ENCODE measurements at places on chromosomes 4 and X.

- no peak for DNase-seq
Measured at GRCh38 chrX:30713061-30713525, 59.9 kb downstream of the GK start.

GRCh38 chrX:150051096-150051495 is 112.8 kb upstream of the EOLA2 start:
- DNase-seq, result no peak

DNA sequence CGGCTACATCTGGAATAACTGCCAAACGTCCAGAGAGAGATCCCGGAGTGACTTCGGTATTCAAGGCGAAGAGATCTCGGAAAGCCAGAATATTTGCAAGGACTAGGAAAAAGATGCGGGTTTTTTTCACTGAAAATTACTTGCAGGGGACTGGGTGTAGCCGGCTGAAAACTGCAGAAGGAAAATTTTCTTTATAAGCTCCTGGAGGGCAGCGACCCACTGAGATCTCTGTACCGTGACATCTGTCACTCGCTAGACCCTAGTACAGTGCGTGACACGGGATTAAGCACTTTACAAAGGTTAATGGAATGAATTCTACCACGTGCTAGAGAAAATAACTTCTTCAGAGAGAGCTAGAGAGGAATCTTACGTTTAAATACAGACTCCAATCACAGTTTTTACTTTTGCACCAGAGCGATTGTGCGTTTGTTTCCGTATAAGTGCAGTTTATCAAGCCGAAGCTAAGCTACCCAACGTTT is 1.1 kb upstream of the LCORL start:
- DNase-seq, result no peak

DNA sequence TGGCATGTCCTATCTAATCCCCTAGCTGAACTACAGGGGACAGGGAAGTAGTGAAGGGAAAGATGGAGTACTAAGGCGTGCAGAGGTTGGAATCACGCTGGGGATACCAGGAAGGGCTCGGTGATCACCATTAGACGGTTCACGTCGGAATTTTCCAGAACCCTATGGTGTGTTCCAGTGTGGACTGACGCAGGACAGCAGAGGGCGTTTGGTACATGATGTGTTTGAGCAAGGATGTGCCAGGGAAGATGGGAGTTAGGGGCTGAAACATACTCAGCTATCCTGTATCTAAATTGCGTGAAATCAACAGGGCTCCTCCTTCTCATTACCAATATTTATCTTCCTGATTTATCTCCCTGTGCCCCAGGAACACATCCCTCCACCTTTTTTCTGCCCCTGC is 33.7 kb downstream of the PRPS2 start:
- DNase-seq, result no peak

DNA sequence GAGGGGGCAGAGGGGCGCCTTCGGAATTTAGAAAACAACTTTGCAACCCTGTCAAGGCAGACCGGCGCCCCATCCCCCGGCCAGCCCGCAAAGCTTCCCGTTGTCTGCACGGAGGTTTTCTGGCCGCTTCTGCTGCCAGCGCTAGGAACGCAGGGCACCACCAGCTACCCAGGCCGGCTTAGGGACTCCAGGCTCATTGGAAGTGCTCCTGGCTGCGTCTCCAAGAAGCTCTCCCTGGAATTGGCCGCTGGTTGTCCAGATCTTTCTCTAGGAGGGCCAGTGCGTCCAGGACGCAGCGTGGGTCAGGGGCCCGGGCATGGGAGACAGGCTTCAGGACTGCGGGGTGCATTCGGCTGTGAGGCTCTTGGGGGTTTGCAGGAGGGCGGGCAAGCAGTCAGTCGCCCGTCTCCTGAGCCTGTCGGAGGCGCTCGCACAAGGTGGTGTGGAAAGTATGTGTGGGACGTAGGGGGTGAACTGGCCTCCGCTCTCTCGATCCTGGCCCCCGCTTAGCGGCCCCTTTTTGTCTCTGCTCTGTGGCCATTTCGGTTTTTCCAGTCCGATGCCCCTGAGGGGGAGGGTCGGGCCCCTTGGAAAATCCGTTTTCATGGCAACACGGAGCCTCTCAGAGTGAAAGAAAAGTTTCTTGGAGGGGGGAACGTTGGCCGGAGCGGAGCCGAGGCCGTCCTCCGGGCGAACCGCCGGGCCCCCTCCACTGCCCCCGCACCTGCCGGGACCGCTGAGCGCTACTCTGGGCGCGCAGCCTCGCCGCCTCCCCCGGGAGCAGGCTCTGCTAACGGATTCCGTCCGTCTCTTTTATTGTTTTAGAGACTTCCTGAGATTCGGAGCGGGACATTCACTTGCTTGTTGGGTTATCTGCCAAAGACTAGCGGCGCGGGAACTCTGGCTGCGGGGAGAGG is 810 bp upstream of the SOX3 start:
- DNase-seq, result peak; percentile 45

DNA sequence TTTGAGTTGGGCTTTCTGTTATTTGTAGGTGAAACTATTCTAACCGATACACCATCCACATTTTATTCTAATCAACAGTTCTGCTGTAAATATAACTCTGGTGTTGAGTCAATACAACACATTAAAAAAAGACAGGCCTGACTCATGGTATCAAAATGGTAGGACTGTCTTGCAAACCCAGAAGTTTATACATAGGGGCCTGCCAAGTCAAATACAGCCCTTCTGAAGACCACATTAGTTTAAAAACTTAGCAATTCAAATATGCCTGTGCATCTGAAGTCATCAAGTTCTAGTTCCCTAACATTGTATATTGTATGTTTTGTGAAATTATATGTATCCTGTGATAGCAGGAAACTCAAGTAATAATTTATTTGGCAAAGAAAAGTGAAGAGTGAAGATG is 24.4 kb upstream of the PDE5A start:
- no peak for DNase-seq

DNA sequence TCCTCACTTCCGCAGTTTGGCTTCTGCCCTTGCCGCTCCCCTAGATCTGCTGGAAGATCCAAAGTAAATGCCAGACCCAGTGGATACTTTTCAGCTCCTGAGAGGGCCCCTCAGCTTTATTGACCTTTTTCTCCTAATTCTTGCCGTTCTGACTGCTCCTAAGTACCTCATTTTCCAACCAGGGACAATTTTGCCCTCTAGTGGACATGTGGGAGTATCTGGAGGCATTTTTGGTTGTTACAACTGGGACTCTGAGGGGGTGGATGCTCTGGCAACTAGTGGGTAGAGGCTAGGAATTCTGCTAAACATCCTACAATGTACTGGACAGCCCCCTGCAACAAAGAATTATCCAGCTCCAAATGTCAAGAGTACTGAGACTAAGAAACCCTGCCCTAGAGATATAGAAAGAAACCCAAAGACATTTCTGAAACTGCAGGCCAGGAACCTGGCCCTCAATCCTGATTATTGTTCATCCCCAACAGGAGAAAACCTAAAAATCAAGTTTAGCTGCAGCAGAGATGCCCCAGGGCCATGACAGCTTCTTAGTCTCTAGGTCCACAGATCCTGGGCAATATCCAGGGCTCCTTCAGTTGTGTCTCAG is 3.4 kb downstream of the TEX13B start:
- no peak for DNase-seq

DNA sequence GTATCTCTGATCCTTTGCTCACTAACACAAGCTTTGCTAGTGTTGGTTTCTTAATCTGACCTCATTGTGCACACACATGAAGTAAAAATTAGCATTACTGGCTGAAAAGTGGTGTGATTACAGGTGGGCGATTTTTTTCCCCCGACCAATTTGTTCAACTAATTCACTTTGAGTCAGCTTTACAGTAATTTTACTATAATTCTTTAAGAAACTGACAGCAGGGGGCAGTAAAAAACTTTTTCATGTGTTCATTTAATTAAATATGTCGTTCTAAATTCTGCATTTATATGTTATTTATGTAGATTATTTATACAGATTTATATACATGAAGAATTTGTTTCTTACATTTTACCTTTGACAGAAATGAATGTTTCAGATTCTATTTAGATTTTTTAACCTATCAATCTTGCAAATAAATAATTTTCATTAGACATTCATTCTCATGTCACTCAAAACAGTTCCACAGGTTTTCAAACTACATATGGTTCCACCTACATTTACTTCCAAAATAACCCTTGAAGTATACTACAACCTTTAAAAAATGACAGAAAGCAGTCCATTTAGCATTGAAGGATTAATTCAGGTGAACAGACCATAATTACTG is 17.5 kb downstream of the PALLD start:
- DNase-seq, result peak; percentile 78

GRCh38 chr4:26484032-26484515 is 6.2 kb downstream of the CCKAR start:
- DNase-seq, result no peak

GRCh38 chrX:15242899-15243555 is 26.9 kb downstream of the ASB9 start:
- DNase-seq, result peak; percentile 85

- DNase-seq, result no peak
Measured at GRCh38 chrX:154791939-154792338, 13.3 kb downstream of the MPP1 start.

GRCh38 chrX:132412208-132412607 is 76.6 kb downstream of the MBNL3 start:
- no peak for DNase-seq

GRCh38 chr4:124070688-124071484 is 641.6 kb downstream of the ANKRD50 start:
- DNase-seq, result no peak

DNA sequence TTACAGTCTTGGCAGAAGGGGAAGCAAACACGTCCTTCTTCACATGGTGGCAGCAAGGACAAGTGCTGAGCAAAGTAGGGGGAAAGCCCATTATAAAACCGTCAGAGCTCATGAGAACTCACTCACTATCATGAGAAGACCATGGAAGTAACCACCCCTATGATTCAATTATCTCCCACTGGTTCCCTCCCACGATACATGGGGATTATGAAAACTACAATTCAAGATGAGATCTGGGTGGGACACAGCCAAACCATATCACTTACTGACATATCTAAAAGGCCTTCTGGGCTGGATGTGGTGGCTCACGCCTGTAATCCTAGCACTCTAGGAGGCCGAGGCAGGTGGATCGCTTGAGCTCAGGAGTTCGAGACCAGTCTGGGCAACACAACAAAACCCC is 117.1 kb upstream of the USP9X start:
- DNase-seq, result no peak

GRCh38 chr4:85591406-85592098 is 116.6 kb downstream of the ARHGAP24 start:
- no peak for DNase-seq

Measured in spinal cord (tissue), 10 donors.